ENCODE measurements at places on chromosomes 5 and 9.

DNA sequence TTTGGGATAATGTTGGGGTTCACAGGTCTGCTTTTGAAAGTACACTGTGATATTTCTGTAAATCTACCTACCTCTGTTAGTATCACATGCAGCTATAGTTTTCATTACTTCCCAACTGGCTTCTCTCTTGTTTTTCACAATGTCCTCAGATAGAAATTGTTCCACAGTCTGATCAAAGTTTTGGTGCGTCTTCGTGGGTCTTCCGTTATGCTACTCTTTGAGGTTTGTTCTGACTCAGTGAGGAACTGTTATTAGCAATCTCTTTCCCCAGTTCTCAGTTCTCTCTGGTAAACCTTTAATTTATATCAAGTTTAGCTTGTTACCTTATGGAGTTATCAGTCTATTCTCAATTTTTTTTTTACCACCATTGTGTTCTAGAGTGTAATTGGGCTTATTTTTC, 2061.2 kb upstream of the CDH9 start:
- DNase-seq = no peak

DNA sequence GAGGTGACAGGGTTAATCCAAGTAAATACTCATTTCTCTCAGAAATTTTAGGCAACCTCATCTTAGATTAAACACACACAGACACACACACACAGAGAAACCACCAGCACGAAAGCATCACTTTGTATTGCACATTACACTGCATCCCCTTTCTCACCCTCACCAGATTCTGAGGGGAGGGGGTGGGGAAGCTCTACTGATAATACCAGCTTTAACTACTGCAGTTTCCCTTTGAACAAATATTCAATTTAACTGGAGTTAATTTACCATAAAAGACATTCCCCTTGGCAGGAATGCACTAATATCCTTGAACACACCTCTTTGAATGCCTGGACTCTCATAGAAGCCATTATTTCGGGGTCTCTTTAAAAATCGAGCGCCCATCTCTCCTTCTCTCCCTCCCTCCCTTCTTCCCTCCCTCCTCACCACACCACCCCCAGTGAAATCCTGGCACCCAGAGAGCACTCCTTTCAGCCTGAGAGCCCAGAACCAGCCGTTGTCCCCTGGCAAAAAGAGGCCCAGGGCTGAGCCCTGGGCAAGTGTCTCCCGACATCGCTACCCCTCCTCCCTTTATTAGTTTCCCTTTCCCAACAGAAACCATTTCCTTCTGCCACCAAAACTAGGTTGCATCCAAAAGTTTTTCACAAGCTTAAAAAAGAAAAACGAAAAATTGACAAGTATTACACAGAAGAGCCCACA, 2.8 kb upstream of the NFIB start:
- no peak for DNase-seq

DNA sequence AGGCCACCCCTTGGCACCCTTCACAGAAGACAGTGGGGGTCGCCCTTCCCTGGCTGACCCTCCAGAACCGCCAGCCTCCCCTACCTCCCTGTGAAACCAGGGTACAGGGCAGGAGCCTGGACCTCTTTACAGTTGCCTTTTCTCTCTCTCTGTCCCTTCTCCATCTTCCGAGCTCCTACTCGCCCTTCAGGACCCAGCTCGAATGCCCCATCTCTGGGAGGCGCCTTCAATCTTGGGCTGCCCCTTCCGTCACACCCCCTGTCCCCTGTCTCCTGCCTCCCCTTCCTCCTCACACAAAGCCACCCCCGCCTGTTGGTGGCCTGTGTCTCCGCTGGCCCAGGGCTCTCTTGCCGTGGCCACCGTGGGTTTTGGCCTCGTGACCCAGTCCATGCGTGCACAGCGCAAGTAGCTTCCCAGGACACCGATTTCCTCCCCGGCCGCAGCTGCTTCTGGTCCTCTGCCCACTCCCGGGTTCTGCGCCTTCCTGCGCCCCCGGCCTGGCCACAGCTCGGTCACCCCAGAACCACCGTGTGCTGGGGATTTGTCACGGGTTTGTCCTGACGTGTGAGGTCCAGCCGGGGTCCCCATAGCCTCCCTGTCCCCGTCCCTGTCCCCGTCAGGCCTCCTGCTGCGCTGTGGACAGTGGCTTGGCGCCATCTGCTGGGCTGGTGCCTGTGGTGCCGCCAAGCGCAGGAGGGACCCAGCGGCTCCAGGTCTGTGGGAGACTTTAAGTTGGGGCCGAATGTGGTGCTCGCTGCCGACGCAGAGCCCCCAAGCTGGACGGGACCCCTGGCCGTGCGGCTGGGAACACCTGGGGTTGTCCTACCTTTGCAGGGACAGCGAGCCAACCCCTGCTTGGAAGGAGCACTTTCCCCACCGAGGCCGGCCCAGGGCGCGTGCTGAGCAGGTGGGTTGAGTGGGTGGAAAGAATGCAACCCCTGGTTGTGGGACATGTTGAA, 4.0 kb upstream of the TMEM250 start:
- DNase-seq = peak; percentile 81

DNA sequence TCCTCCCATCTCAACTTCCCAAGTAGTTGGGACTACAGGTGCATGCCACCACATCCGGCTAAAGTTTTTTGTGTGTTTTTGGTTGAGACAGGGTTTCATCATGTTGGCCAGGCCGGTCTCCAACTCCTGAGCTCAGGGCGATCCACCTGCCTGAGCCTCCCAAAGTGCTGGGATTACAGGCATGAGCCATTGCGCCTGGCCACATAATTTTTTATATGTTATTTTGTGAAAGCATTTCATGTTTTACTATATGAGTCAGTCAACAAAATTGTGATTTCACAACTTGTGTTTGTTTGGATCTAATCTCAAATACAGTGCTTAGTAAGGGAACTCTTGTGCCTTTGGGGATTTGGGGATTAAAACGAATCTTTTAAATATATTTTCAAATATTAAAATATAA, 20.0 kb upstream of the FAM120AOS start:
- DNase-seq = no peak

GRCh38 chr5:90514520-90514919, 14.9 kb downstream of the LYSMD3 start:
- no peak for DNase-seq
